NCI-H226 (cell line): ENCODE measurements at places on chromosomes 5 and 9.

DNA sequence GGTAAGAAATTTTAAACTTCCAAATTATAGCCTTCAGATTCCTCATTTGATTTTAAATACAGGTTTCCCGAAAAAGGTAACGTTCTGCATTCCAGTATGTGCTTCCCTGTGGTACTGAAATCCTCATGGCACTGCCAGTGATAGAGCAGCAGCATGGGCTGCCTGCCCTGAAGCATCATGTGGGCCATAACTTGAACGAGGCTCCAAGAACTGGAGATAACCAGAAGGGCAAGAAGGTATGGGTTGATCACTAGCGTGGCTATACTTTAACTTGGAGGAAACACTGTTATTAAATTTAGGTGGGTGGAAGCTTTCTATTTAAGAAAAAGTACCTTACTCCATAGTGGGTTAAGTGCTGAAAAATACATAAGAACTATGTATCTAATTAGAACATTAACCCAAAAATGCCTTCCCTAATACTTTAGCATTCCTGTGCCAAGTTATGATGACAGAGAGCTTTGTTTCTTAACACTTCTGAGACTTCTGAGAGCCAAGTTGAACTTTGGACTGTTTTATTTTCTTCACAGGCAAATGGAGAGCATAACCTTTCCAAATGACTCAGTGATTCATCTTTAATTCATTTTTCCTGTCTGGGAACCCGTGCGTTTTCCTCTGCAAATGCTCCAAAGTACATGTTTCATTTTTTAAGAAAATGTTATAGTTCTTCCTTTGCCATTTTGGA is 191.5 kb upstream of the GNA14 start:
- peak; percentile 55 for DNase-seq

DNA sequence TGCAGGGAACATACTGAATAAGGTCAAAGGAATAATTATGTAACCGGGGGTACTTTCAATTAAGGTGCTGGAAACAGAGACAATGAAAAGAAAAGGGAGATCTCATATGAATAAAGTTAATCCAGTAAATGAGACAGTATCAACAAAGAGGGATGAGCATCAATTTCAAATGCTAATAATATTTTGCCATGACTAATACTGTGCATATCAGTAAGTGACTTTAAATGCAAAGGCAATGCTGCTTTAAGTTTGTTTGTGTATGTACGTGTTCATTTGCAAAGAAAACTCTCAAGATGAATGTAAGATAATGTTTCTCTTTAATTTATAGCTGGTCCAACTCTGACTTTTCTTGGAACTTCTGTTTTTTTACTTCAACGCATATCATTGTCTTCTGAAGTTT is 139.9 kb downstream of the PDE4D start:
- no peak for DNase-seq

GRCh38 chr9:88065619-88066018 is 72.7 kb downstream of the SPATA31C2 start:
- no peak for DNase-seq

- DNase-seq = no peak
Measured at GRCh38 chr5:100479079-100479688, 56.0 kb upstream of the FAM174A start.

- no peak for DNase-seq
Measured at GRCh38 chr5:124134941-124135340, 611.5 kb downstream of the ZNF608 start.

DNA sequence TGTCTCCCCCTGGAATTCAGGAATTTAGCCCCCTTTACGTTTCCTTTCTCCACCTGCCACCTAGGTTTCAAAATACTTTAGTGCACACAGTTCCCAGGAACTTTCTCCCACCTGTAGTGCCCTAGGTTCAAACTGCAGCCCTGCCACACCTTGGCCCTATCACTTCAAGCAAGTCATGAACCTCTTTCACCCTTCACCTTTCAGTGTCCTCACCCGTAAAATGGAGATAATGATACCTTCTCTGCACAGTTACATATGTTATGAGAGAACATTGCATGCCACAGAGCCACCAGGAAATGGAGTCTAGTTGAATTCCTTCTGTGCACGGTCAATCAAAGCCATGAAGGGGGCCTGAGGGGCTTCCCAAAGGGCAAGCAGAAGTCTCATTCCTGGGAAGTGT is 9.8 kb upstream of the EEIG1 start:
- DNase-seq = no peak
